ENCODE measurements at places on chromosomes 6 and 20. TPM values are rescaled to one million over a fixed set of nuclear protein-coding genes. Genes with fewer than 3 reads are reported as not detected.

Gene SLC22A2
- total RNA-seq: not detected

Gene NMBR
- total RNA-seq: not detected

DNA sequence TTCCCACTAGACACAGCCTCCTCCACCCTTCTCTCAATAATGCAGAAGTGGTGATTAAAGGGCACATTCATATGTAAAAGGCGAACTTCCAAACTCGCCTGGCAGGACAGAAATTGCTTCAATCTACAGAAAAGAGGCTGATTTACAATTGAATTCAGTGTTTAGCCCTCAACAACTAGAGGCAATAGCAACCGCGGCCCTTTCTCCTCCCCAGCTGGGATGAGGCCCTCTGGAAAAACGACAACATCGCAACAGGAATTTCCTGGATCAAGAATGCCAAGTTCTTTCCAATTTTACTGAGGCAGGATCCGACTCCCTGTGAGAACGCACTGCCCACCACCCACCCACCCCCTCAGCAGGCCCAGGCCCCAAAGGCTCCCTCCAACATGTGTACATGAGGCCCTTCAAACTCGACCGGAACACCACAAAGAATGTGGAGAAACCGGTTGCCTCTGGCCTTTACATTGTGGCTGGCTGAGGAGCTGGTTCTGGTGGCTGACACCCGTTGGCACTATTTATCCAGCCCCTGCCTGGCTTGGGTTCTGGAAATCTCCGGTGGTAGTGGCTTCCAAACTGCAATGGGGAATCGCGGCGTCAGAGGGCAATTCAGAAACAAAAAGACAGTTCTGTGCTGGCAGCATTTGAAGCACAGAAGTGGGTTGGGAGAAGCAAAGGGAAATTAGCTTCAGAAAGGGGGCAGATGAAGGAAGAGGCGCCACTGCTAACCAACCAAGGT, 36.8 kb downstream of the ZMYND8 start:
- DNase-seq: peak; percentile 73

Gene CST2
- total RNA-seq: not detected

GRCh38 chr6:165015676-165016075, 293.7 kb downstream of the C6orf118 start:
- DNase-seq: no peak

DNA sequence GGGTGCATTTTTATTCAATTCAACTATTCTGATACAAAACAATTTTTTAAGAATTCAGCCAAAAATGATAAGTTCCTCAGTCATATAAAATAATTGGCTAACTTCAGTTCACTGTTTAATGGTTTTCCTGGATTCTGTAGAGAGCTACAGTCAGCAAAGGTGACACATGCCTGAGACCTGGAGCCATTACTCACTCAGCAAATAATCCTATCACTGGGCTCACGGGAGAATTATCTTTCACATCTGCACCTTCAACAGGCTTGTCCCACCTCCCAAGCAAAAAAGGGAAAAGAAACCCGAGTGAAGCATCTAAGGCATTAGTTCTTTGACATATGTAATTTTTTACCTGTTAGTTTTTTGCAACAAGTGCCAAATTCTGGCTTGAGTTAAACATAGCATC, 34.9 kb upstream of the FOXA2 start:
- DNase-seq: no peak

GRCh38 chr6:164079275-164079600, 664.7 kb downstream of the QKI start:
- no peak for DNase-seq

GRCh38 chr6:29977425-29977727, 35.0 kb downstream of the HLA-A start:
- no peak for DNase-seq

DNA sequence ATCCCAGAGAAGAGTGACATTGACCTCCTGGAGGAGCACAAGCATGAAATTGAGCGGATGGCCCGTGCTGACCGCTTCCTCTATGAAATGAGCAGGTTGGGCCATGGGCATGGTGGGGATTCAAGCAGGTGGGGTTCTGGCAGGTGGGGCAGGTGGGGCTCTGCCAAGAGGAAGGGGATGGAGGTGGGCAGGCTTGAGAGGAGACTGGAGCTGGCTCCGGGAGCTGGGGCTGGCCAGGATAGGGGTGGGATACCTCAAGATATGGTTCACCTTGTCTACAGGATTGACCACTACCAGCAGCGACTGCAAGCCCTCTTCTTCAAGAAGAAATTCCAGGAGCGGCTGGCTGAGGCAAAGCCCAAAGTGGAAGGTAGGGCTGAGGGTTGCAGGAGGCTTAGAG, 42.9 kb downstream of the MOCS1 start:
- no peak for DNase-seq

DNA sequence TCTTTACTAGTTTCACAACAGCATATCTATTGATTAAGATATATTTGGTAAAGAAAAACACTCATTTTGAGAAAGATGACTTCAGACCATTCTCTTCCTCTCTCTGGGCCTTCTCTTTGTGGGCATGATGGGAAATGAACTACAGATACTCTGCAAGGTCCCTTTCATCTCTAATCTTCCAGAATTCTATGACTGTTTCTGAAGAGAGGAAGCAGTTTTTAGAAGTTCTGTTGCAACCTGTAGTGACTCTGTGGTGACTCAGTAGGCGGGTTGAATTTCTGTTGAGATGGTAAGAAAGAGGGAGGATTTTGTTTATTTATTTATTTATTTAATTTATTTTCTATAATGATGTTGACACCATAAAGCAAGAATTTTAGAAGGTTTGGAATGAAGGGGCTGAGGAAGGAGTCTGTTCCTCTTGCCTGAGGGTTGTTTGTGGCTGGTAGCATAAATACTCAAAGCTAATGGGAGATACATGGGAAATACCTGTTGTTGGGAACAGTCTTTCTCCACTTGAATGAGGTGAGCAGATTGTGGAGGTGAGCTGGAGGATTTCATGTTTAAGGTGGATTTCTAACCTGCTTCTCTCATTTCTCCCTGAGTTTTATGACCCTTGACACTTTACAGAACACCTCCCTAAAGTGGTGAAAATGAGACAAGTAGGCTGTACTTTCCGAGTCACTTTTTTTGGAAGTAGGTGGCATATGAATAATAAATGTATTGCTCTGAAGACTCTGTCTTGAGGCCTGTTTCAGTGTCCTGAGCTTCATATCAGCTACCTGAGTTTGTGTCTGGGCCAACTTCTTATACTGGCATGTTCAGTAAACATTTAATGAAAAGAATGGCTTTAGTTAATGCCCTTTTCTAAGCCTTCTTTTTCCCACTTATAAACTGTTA, 15.0 kb downstream of the ACSS2 start:
- no peak for DNase-seq

GRCh38 chr6:5174244-5174643, 86.5 kb downstream of the LYRM4 start:
- no peak for DNase-seq

DNA sequence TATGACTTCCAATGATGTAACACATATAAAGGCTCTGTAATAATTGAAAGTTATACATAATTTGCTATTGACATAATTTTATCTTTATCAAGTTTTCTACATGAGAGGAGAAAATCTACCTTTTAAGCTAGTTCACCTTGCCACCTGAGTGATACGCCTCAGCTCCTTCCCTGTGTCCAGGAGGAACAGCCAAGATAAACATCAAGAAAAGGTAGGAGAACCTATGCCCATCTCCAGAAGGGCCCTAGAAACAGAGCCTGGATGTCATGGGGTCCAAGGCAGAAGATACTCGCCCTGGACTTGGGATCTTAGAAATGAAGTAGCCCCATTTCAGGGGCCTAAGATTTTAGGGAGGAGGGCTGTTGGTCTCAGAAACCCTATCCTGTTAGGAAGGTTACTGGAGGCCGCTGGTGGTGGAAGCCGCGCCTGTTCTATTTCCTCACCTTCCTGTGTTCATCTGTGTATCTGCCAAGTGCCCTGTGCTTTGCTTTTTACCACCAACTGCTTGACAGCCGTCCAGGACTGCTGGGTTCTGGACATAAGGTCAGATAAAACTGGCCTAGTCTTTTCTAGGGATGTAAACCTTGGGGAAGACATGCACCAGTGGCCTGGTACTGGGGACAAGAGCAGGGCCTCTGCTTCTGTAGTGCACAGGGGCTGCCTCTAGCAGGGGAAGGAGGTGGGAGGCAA, 178.5 kb downstream of the ARID1B start:
- DNase-seq: no peak

DNA sequence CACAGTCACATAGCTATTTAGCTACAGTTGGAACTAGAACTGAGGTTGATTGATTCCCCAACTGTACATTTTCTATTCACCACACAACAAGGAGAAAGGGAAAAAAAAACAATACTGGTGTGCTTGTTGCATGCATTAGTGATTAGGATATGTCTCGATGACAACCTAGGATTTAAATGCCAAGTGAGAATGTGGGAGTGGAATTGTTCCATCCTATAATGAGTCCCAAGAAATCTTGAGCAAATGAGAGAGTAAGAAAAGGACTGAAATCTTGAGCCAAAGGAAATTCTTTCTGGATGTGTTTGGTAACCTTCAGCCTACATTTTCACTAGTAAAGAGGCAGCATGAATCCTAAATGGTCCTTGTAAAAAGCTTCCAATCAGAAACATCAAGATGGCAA, 232.7 kb downstream of the HIVEP2 start:
- no peak for DNase-seq

DNA sequence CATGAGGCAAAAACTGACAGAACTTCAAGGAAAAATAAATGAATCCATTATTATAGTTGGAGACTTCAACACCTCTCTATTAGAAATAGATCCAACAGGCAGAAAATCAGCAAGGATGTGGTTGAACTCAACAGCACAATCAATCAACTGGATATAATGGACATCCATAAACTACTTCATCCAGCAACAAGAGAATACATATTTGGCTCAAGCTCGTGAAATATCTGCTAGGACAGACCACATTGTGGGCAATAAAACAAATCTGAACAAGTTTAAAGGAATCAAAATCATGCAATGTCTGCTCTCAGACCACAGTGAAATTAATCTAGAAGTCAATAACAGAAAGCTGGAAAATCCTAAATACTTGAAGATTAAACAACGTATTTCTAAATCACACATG, 362.6 kb downstream of the CD109 start:
- no peak for DNase-seq

GRCh38 chr6:124400261-124400999, 561.8 kb upstream of the RNF217 start:
- DNase-seq: no peak

- DNase-seq: peak; percentile 61
Measured at GRCh38 chr20:62595491-62595890, 46.8 kb upstream of the SLCO4A1 start.

Data from left colon (tissue), 2 donors.